ENCODE measurements at places on chromosomes 12 and 14.

GRCh38 chr12:30925607-30926242 is 823 bp upstream of the TSPAN11 start:
- no peak for DNase-seq

DNA sequence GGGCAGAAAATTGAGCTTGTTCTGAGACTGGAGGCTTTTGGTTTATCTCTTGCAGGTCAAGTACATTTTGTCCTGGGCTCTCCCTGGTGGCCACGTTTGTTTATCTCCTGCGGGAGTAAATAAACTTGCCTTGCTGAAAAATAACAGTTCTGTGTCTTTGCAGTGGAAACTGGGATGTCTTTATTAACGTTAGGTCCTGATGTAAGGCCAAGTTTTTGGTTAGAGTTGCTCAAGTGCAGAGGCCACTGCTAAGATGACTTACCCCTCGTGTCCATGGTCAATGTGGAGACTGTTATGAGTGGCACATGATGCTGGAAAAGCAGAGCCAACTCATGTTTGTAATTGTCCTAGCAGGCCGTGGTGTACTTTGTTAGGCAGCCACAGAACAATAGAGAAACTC is 3.8 kb downstream of the PTPN11 start:
- no peak for DNase-seq

DNA sequence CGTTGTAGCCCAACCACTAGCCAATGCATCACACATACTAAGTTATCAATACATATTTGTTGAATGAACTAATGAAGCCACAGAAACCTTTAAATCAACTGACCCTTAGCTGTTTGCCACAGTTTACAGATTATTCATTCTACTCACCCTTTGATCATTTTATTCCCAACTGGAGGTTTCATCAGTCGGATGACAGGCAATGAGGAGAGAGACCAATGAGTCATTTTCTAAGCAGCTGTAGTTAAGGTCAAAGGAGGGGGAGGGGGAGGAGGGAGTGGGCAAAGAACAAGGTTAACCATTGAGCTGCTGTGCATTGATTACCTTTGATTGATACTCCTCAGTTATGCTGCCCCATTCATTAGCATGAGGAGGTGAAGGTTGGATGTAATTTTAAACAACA is 469.5 kb downstream of the VRK1 start:
- DNase-seq = no peak

DNA sequence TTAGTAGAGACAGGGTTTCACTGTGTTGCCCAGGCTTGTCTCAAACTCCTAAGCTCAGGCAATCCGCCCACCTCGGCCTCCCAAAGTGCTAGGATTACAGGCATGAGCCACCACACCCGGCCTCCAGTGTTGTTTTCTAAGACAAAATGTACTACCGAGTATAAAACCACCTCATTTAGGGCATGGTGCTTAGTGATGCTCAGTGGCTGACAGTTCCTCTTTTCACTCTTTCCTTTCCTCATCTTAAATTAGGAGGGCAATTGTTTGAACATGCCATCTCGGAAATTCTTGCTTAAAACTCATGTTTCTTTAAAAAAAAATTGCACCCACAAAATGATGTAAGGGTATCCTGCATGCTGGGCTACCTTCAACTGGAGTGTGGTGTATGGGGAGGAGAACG is 89.0 kb downstream of the RFX4 start:
- DNase-seq = no peak

- DNase-seq = peak; percentile 30
Measured at GRCh38 chr12:75345531-75345930, 11.1 kb downstream of the GLIPR1L1 start.

GRCh38 chr12:1593174-1594005 is 991 bp downstream of the FBXL14 start:
- DNase-seq = no peak

DNA sequence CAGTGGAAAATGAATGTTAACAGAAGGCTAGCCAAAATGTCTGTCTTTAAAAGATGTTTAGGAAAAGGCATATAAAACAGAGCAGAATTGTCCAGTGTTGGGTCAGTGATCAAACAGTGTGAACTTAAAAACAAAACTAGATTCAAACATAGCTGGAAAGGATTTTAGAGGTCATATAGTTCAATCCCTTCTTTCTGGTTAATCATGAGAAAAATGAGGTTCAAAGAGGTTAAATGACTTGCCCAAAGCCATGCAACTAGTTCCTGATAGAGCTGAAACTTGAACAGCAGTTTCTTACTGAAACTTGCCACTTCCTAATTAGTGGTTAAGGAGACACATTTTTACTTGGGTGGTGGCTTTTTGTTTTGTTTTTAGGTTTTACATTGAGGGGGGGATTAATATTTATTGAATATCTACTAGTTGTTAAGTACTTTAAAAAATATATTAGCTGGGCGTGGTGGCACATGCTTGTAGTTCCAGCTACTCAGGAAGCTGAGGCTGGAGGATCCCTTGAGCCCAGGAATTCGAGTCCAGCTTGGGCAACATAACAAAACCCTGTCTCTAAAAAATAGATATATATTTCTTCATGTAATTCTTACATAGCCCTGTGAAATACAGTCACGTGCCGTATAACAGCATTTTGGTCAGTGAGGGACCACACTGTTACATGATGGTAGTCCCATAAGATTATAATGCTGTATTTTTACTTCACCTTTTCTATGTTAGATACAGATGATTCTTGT is 20.4 kb downstream of the ACVR1B start:
- DNase-seq = no peak

- no peak for DNase-seq
Measured at GRCh38 chr12:45560689-45561088, 168.8 kb upstream of the ARID2 start.

DNA sequence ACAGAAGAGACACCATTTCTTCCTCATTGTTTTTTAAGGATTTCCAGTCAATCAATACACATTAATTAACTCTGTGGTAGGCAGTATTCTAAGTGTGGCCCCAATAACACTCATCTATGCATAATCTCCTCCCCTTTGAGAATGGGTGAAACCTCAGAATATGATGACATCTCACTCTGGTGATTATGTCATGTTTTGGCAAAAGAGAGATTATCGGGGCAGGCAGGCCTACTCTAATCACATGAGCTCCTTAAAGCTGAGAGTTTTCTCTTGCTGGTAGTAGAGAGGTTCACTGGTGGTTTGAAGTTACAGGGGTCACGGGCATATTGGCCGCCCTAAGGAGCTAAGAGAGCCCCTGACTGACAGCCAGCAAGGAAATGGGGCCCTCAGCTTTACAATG is 7.1 kb upstream of the LGMN start:
- DNase-seq = no peak

DNA sequence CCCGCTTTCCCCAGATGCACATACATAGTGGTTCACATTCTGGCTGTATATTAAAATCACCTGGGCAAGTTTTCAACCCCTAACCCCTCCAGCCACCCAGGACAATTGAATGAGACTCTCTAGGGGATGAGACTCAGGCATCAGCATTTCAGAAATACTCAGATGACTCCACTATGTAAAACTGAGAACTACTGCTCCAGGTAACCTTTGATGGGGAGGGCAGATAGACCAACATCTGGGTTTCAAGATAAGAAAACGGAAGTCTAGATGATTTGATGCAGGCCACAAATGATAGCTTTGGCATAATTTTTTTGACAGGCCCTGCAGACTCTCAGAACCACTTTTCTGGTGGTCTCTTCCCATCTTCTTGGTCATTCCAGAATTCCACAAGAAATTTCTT is 341.1 kb downstream of the EMP1 start:
- no peak for DNase-seq

GRCh38 chr12:67810166-67810565 is 161.6 kb downstream of the DYRK2 start:
- no peak for DNase-seq

DNA sequence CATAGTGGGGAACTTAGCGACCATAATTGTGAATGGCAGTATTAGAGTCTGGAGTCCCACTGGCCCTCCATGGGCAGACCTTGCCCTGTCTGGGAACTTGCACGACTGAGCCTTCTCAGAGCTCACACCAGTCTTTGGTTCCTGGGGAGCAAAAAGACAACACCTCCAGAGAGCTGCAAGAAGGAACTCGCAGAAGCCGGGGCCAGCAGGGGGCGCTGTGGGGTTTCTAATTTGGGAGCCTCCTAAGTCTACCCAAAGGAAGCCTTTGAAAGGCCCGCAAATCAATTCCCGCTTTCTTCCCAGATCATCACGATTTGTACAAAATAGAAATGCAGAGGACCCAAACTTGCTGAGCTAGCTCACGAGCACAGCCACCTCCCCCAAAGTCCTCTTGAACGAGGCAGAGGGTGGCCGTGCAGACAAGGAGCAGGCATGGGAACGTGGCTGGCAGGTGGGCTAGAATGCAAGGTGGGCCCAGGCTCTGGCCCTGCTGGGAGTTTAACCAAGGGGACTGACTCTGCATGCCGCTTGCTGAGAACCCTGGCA is 46.3 kb upstream of the FBXO21 start:
- peak; percentile 26 for DNase-seq

DNA sequence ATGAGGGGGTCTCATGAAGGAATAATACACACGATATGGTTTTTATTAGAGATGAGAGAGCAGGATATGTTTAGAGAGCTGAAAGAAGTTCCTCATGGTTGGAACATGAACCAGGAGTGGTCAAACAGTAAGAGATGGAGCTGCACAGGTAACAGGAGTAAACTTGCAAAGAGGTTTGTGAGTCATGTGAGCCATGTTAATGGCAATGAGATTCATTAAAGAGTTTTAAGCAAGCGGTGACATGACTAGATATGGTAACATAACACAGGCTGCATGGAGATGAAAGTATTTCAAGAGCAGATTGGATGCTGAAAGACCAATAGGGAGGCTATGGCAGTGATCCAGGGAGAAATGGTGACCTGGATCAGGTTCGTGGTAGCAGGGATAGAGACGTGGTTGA is 62.6 kb upstream of the SSTR1 start:
- DNase-seq = no peak

- DNase-seq = no peak
Measured at GRCh38 chr12:120463712-120464111, 5.8 kb downstream of the SRSF9 start.

GRCh38 chr12:11746024-11746771 is 96.7 kb downstream of the ETV6 start:
- no peak for DNase-seq

GRCh38 chr12:122080149-122081082 is 1.9 kb downstream of the MLXIP start:
- DNase-seq = no peak

GRCh38 chr12:85574291-85574690 is 261.9 kb downstream of the RASSF9 start:
- no peak for DNase-seq

- no peak for DNase-seq
Measured at GRCh38 chr12:113445544-113446171, 23.5 kb downstream of the SDSL start.

GRCh38 chr12:62008703-62009102 is 251.5 kb upstream of the USP15 start:
- no peak for DNase-seq

DNA sequence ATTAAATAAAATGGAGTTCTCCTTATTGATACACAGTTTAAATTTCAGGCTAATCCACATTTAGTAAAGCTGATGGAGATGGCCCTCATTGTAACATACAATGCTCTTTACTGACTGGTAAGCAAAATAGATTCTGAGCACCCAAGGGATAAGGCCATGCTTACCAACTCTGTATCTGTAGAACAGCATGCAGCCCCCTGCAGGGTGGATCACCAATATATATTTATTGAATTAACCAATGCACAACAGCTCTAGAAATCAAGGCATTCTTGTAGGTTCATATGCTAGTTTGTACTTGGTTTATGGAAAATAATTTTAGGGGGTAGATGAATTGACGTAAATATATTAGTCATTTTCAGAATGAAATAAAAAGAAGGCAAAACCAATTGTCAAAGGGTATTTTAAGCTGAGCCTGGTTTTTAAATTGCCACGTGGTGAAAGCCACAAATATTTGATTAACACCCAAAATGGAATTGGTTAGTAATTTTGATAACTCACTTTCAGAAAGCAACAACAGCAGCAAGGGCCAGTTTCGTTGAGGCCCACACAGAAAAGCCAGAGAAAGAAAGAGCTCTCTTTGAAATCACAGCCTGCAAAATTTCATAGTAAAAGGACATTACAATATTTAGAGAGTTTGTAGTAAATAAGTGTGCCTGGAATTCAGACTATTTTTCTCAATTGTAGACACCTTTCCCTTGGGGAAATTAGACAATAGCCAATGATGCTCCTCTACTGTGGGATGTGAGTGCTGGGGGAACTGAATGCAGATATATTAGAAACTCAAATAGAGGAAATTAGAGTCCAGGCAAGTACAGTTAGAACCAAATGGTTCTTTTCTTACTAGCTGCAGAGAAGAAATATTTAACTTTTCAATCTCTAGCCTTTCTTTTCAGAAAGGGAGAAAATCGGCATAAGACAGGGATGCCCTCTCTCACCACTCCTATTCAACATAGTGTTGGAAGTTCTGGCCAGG is 216.2 kb upstream of the ABCD2 start:
- DNase-seq = no peak

GRCh38 chr12:116565963-116566362 is 6.8 kb downstream of the MAP1LC3B2 start:
- DNase-seq = no peak

GRCh38 chr12:77725611-77726010 is 105.1 kb upstream of the NAV3 start:
- no peak for DNase-seq

- DNase-seq = no peak
Measured at GRCh38 chr14:24443053-24443665, 583 bp upstream of the SDR39U1 start.

GRCh38 chr14:59253527-59253926 is 65.1 kb downstream of the DAAM1 start:
- DNase-seq = no peak

GRCh38 chr12:1553987-1554982 is 40.1 kb downstream of the FBXL14 start:
- no peak for DNase-seq

DNA sequence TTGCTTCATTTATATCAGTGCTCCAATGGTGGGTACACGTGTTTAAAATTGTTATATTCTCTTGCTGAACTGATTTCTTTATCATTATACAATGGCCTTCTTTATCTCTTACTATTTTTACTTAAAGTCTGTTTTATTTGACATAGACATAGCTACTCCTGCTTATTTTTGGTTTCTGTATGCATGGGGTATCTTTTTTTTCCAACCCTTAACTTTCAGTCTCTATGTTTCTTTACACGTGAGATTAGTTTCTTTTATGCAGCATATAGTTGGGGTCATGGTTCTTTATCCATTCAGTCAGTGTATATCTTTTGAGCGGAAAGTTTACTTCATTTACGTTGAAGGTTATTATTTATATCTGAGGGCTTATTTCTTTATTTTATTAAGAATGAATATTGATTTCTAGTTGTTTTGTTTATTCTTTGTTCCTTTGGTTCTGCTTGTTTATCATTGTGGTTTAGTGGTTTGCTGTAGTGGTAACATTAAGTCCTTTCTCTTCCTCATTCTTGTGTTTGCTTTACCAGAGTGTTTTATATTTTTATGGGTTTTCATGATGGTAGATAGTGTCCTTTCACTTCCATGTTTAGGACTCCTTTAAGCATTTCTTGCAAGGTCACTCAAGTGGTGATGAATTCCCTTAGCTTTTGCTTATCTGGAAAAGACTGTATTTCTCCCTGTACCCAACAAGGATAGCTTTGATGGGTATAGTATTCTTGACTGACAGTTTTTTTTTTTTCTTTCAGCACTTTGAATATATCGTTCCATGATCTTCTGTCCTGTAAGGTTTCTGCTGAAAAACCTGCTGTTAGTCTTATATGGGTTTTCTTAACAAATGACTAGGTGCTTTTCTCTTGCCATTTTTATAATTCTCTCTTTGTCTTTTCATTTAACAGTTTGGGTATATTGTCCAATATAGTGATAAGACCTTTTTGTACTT is 38.3 kb upstream of the FAR2 start:
- no peak for DNase-seq

- peak; percentile 10 for DNase-seq
Measured at GRCh38 chr12:96578526-96579125, 89.2 kb downstream of the CFAP54 start.

Data from SW 1271 (cell line).